Activated T-helper 1 cell treated with anti-CD3 and anti-CD28 coated beads, Interleukin-12 subunit alpha, Interleukin-12 subunit beta, Interleukin-2, Interleukin-4 antibody, amounts not matched to agents 30 ng/mL and 10 ng/mL and 1 ng/mL, durations not matched to agents 14 hours and 24 hours and 36 hours (primary cell): ENCODE measurements at places on chromosomes 3 and 15.

DNA sequence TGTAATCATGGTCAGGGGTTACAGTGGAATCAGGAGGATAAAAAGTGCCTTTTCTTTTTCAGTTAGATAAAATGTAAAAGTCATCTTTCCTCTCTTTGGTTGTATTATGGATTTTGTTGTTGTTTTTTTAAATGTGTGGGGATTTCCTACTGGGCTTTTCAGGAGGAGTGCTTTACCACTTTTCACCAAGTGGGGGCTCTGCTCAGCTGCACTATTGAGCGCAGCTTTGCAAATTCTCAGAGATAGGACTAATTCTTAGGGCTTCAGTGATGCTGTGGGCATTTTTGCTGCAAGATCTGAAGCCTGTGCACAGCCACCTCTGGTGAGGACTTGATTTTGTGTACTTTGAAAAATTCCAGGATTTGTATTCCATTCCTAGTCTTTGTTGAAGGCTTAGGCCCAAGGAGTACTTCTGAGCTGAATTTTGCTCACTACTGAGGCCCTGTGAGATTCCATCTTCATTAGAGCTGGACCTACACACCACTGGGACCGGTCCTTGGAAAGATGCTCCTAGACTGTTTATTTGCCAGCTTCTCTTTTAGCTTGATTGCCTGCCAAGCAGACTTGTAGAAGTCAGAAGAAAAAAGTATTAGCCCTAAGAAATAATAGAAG is 7.5 kb downstream of the GNB5 start:
- DNase-seq = no peak

DNA sequence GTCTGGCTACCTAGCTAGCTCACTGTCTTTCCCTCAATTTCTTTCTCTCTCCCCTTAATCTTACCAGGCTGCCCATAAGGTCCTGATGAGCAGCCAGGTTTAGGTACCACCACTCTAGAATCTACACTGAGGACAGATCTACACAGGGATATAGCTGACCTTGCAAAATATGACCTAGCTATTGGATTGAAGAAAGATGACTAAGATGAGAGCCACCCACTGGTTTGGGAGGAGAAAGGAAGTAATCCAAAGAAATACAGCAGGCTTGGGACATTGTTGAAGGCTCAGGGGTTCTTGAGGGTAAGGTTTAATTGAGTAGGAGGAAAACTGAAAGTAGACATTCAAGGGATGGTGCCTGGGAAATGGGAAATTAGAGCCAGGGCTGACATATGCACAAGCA is 142.0 kb upstream of the TMC3 start:
- DNase-seq = no peak

DNA sequence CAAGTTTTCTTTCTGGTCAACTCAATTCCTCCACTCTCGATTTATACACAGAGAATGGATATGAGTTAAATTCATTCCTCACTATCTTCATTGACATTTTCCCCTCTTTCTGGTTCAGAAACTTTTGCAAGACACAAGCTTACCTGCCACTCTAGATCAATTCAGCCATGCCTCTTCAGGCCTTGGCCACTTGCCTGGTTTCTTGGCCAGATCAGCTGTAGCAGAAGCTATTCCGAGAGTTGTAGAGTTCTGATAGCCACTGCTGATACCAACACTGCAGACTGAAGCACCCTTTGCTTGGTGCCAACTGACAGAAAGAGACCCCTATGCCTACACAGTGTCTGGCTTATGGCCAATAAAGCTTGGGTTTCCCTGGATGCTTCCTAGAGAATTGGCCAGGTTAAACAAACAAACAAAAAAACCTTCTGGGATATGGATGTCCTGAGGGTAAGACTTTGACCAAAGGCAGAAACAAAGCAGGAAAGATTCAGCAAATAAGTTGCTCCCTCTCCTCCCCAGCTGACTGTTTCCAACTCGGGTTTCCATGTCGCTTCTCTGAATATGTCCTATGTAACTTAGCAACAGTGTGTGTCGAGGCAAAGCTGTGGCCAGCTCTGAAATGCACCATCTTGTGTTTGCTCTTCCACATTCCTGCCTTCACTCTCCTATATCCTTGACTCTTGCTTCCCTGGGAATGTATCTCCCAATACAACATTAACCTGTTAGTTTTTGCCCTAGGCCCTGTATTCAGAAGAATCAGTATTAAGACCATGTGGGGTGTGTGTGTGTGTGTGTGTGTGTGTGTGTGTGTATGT is 521.6 kb downstream of the EPHA3 start:
- DNase-seq = no peak

DNA sequence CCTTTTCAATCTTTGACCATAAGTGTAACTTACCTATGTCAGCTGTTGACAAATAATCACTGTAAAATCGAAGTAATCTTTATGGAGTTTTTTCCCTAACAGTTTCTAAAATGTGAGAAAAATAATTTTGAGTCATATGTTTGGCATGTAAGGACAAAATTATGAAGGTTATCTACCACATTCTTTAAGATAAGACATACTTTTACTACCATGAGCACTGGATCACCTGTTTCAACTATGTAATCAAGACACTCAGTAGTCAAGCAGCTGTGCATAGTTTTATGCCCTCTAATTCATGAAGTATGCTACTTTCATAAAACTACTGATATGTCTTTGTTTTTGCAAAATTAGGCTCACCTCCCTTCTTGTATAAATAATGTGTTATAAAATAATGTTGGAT is 12.1 kb downstream of the FGF7 start:
- DNase-seq = no peak

DNA sequence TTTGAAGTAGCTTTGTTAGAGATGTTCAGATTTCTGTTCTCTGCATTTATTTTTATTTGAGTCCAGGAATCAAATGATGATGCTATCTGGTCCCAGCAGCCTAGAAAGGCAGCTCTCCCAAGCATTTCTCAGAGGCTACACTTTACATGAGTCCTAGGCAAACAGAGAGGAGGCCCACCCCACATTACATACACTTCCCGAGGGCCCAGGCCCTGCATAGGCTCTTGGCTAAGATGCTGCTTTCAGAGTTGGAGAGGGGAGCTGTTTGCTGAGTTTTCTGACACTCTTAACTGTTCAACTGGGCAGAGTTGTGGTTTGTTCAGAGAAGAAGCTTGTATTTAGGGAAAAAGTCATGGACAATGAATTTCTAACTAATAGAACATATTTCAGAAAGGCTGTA is 117.9 kb upstream of the RGMA start:
- no peak for DNase-seq
